Ascending aorta (tissue), 2 donors: ENCODE measurements at places on chromosomes 12 and 14. TPM values are rescaled to one million over a fixed set of nuclear protein-coding genes. Genes with fewer than 3 reads are reported as not detected.
A peak's percentile ranks its signal among the peaks of the same experiment; 100 is the strongest.

Gene LMNTD1
- total RNA-seq = not detected

- no peak for DNase-seq
These were observed 107.3 kb downstream of the SAMD4A start for GRCh38 chr14:54674046-54674741.

Gene KLHDC1
- not detected for total RNA-seq

DNA sequence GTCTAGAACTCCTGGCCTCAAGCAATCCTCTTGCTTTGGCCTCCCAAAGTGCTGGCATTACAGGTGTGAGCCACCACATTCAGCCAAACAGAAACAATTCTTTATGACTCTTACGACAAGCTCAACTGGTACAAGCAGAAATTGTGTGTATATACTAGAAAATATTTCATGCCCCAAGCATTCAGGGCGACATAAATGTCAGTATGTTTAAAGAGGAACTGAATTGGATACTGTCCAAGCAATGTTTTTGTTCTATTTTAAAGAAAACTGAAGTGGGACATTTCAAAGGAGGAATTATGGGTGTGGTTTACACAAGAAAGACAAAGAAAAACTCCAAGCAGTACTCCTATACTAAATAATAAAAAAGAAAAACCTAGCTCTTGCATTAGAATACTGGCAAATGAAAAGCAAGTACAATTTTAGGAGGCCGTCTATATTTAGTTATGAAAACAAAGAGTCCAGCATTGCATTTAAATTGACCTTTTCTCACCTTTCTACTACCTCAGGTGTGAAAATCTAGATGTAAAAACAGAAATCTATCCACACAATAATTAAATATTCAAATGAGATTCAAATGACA is 48.9 kb downstream of the PPP1R12A start:
- no peak for DNase-seq

DNA sequence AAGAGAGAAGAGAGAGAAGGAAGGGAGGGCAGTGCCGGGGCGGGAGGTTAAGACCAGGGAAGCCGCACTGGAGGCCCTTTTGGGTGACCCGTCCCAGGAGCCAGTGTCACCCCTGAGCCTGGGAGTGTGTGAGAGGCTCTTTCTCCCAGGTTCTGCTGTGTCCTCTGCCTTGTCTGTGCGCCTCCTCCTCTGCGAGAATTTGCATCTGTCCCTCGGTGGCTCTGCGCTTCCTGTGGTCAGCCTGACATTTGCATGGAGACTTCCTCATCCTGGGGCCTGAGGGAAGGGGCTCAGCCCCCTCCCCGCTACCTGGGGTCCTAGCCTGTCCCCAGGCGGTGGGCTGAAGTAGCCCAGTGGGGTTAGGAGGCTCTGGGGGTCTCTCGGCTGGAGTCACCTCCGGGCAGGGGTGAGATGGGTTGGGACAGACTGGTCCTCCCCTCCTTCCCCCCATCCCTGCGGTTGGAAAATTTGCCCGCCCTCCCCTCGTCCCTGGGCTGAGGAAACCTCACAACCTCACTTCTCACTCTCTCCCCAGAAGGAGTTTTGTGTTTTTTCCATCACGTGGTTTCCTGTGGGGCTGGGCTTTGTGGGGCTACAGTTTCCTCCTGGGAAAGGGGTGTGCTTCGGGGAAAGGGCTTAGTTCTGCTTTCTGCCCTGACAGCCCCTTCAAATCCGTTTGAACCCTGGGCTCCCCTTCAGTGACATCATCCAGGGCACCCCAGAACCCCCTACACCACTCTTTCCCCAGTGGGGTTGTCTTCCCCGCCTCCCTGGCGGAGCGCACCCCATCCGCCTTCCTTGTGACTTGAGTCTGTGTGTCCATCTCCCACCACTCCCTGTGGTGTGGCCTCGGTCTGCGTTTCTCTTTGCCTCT is 2.5 kb downstream of the PTPN6 start:
- DNase-seq = no peak

GRCh38 chr14:23468704-23469126 is 788 bp upstream of the NGDN start:
- no peak for DNase-seq

Gene OR4K15
- not detected for total RNA-seq

DNA sequence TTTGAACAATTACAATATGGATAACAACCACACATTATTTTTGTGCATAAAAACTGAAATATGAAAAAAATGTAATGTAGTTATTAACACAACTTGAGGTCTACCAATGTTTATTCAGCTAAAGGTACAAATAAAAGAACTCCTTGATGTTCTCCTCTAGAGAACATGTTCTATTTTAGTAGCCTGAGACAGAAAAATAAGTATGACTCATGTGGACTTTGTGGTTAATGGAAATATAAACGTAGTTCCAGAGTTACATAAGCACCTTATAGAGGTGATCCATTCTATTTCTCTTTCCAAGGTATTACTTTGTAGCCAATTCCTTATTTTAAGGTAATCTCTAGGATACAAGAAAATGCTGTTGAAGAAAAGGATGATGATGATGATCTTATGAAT is 25.7 kb downstream of the ALKBH1 start:
- DNase-seq = no peak

- DNase-seq = no peak
These were observed 24.0 kb downstream of the PLEKHH1 start for GRCh38 chr14:67557118-67557517.

- no peak for DNase-seq
These were observed 48.6 kb upstream of the GTF2A1 start for GRCh38 chr14:81269100-81269978.

DNA sequence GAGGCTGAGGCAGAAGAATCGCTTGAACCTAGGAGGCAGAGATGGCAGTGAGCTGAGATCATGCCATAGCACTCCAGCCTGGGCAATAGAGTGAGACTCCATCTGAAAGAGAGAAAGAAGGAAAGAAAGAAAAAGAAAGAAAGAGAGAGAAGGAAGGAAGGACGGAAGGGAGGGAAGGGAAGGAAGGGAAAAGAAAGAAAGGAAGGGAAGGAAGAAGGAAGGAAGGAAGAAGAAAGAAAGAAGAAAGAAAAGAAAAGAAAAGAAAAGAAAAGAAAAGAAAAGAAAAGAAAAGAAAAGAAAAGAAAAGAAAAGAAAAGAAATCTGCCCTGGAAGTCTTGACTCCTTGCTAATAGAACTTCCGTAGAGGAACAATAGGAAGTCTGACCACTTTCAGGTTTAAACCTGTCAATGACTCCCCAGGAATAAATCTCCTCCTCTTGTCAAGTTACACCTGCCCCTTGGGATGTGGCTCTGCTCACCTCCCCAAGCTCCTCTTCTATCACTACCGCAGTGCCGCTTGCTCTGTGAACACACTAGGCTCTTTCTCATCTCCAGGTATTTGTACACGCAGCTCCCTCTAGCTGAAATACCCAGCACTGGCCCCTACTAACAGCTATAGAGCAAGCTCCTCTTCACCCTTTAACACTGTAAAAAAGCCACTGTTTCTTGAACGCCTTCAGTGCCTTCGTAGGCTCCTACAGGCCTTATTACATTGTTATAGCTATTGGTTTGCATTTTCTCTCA is 773.1 kb upstream of the TBX3 start:
- DNase-seq = no peak

Gene ORMDL2
- 13.8 TPM for total RNA-seq

Gene BHLHE41
- 2.9 TPM for total RNA-seq

Gene FAM186B
- total RNA-seq = not detected

GRCh38 chr12:28083840-28084678 is 106.2 kb upstream of the CCDC91 start:
- no peak for DNase-seq

- peak; percentile 63 for DNase-seq
These were observed 91.5 kb upstream of the ZFP36L1 start for GRCh38 chr14:68884031-68885030.

Gene OR6C70
- total RNA-seq = not detected

Gene HVCN1
- total RNA-seq = 1.3 TPM

DNA sequence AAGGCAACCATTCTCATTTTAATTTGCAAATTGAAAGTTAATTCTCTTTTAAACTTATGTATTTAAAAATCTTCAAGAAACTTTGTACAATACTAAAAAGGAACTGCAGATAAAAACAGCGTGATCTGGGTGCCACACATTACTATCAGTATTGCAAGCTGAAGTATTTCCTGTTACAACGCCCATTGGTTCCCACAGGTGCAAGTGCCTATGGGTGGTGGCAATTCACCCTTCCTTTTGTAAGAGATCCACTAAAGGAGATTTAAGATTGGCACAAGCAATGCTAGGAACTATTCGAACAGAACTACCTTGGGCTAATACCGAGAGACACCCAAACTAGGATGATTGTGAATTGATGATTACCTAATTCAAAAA is 13.2 kb downstream of the TAOK3 start:
- DNase-seq = no peak

- no peak for DNase-seq
These were observed 134.9 kb upstream of the FRMD6 start for GRCh38 chr14:51516706-51517395.

DNA sequence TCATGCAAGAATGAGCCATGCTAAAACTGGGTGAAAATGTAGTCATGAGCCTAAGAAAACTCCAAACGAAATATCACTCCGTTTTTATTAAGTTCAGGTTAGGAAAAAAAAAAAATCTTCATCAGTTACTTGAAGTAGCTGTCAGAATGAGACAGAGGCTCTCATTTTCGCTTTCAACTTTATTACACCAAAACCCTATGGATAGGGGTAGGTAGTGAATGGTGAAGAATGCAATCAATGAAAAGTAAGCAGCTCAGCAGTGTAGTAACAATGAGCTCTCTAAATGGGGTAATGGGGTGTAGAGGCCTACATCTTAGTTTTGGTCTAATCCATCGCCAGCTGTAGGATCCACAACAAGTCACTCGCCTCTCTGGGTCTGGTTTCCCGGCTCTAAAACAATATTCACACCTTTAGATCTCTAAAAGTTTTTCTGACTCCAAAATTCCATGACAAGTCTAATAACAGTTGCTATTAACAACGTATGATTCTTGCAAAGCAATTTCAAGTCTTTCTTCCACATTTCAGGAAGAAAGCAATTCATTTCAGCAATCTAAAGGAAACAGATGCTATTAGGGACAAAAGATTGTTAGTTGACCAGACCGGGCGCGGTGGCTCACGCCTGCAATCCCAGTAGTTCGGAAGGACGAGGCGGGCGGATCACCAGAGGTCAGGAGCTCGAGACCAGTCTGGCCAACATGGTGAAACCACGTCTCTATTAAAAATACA is 1.7 kb downstream of the BTBD7 start:
- DNase-seq = no peak

GRCh38 chr12:46131732-46132469 is 136.9 kb downstream of the SLC38A1 start:
- no peak for DNase-seq
